ENCODE measurements at places on chromosomes 3 and 15.

GRCh38 chr3:46553154-46553553 lies 12.9 kb downstream of the LRRC2 start:
- no peak overlapping the region for H3K4me3 ChIP-seq
- peaks cover 3% of the 10 kb centered on the region for H3K27me3 ChIP-seq
- H3K27ac ChIP-seq, result no peak overlapping the region
- no peak for DNase-seq

DNA sequence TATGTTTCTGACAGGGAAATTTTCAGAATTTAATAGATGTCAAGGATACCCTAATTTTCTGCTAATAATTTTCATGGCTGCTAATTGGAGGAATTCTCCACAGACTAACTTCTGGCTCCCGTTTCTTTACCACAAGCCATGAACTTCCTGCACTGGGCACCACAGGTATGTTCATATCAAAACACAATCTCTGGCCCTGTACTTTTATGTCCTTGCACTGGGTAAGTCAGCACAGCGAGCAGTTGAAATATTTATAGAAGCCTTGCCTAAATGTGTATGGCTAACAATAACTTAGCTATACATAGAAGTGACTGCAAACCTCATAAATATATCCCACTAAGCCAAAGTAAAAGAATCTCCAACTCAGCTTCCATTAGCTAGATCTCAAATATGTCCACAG lies 246.9 kb downstream of the ZIC1 start:
- DNase-seq, result no peak
- H3K27me3 ChIP-seq, result no peaks in the 10 kb centered on the region
- no peak overlapping the region for H3K27ac ChIP-seq
- H3K4me1 ChIP-seq, result no peaks in the 10 kb centered on the region
- H3K36me3 ChIP-seq, result no peaks in the 10 kb centered on the region

DNA sequence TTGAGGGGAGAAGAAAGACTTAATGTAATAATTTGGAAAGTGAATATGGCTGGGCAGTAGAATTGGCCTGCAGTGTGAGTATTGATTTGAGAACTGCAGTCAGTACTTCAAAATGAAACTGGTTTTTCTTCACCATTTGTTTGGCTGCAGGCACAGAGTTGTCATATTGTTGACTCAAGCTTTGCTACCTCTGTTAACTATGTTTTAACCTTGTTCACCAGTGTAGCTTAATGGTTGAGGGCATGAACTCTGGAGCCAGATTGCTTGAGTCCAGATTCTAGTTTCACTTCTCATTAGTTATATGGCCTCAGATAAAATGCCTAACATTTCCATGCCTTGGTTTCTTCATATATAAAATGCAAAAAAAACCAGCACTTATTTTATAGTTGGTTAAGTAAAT lies 64.1 kb downstream of the CFAP44 start:
- no peak overlapping the region for H3K27ac ChIP-seq
- no peaks in the 10 kb centered on the region for H3K27me3 ChIP-seq
- no peak for DNase-seq
- H3K4me1 ChIP-seq, result no peaks in the 10 kb centered on the region
- no peak overlapping the region for H3K4me3 ChIP-seq
- no peaks in the 10 kb centered on the region for H3K36me3 ChIP-seq

DNA sequence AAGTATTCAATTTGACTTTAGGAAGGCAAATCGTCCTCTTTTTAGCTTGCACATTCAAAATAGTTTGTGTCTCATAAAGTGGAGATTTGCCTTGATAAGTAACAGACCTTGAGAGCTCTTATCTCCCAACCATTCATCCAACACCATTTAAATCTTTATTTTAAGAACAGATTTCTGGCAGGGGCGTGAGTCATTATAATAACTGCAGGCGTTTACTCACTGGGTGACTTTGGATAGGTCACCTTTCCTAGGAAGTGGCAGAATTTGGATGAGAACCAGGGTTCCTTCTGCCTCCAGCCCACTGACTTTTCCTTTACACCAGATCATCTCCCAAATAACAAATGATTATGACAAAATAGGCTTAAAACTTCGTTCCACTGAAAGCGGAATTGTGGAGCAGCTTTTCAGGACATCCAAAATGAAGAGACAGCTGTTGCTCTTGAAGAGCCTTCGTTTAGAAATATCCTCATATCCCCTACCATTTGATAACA lies 5.0 kb downstream of the LMCD1 start:
- DNase-seq, result no peak
- H3K27ac ChIP-seq, result peak overlapping the region; percentile 14
- H3K27me3 ChIP-seq, result no peaks in the 10 kb centered on the region

- H3K36me3 ChIP-seq, result no peaks in the 10 kb centered on the region
- H3K4me3 ChIP-seq, result no peak overlapping the region
- H3K27me3 ChIP-seq, result no peaks in the 10 kb centered on the region
- H3K27ac ChIP-seq, result no peak overlapping the region
- H3K4me1 ChIP-seq, result peaks cover 12% of the 10 kb centered on the region
Observed at GRCh38 chr3:158738653-158739052, 6.4 kb upstream of the RARRES1 start.

DNA sequence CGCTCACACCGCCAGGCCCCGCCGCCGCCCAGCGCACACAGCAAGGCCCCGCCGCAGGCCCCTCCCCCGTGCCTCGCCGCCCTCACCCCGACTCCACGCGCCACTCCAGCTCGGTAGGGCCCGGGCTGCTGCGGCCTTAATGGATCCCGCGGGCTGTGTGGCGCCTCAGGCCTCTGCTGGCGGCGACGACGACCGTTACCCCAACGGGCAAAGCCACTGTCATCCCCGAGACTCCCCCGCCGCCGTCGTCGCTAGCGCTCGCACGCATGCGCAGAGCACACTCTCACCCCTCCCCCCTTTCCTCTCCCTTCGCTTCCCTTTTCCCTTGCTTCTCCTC lies at the start of gene MSL2:
Gene MSL2 (minus strand): TSS at position 272 of the 337 bp plus-strand sequence. CDS start 1,222 bp downstream, outside the sequence.
- DNase-seq, result peak; percentile 81
- peak within 1 kb of the TSS; percentile 100 for H3K27ac ChIP-seq
- H3K4me3 ChIP-seq, result peak within 1 kb of the TSS; percentile 86

- no peak overlapping the region for H3K27ac ChIP-seq
- DNase-seq, result no peak
Observed at GRCh38 chr3:177229791-177230190, 32.5 kb upstream of the TBL1XR1 start.

DNA sequence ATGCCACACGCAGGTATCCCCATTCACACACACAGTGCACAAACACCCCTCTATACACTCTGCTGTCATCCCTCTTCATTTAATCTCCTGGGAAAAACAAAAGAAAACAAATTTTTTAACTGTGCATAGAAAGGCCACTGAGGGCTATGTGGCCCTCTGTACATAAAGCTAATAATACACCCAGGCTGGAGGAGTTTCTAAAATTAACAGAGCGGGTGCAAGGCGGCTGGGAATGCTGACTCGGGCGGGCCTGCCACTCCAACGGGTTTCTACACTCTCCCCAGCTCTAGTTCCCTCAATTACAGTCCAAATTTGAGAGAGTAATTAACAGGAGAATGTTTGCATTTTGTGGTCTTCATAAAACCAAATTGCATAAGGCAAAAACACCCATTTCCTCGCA lies 23.1 kb downstream of the HCN4 start:
- no peaks in the 10 kb centered on the region for H3K4me1 ChIP-seq
- no peak for DNase-seq
- H3K4me3 ChIP-seq, result no peak overlapping the region
- H3K36me3 ChIP-seq, result no peaks in the 10 kb centered on the region
- no peaks in the 10 kb centered on the region for H3K27me3 ChIP-seq
- no peak overlapping the region for H3K27ac ChIP-seq

DNA sequence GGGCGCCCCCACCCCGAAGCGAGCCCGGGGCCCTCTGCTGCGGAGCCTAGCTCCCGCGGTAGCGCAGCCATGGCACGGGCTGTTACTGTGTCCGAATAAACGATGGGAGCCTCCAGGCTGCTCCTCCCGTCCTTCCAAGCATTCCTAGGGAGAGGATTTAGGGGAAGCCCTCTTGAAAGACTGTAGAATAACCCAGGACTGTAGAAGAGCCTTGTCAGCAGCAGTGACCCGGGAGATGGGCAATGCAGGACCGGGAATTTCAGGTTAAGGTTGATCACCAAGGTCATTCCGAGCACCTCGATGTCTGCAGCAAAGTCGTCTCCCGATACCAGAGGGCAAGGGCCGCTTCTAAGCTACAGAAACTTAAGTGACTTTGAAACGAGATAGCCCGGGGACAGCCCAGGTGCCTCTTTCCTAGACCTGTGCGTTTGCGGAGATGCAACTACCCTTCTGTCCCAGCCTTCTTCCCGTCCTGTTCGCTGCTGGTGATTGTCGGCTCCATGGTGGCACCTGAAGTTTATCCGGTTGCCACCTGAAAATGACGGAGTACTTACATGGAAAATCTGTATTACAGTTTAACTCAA lies 753 bp upstream of the MYO5A start:
- no peaks in the 10 kb centered on the region for H3K27me3 ChIP-seq
- no peaks in the 10 kb centered on the region for H3K36me3 ChIP-seq
- peak overlapping the region; percentile 87 for H3K4me3 ChIP-seq
- no peak for DNase-seq

All from esophagus squamous epithelium (tissue), 5 donors.